Fibroblast of skin of scalp (primary cell): ENCODE measurements at places on chromosomes 4 and X.

- DNase-seq = no peak
These were observed 48.0 kb upstream of the MYOZ2 start for GRCh38 chr4:119087656-119088055.

DNA sequence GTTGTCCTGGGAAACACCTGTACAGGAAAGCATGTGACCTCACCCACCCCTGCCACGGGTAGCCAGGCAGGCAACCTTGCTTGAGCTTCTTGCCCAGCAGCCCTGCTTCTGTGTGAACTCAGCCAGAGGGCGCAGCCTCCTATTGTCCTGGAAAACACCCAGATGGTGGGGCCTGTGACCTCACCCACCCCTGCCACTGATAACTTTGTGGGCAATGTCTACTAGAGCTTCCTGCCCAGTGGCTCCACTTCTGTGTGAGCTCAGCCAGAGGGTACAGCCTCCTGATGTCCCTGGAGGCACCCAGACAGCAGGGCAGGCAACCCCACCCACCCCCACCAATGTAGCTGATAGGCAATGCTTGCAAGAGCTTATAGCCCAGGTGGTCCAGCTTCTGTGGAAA is 146.3 kb downstream of the DTHD1 start:
- no peak for DNase-seq

DNA sequence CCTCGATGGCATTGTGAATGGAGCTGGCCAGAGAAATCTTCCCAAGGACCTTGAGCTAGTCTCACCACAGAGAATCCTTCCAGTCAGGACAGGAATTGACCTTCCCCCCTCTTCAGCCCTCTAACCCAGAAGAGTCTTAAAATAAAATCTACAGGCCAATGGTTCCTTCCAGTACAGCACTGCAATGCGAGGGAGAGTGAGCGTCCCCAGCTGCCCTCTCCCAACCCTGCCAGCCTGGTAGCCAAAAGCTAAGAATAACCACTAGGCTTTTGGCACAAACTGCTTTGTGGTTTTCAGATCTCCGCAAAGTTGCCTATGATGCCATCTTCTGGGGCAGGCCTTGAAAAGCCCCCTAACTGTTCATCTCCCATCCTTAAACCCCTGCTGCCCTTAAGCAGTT is 175.1 kb downstream of the AR start:
- DNase-seq = no peak

- DNase-seq = peak; percentile 25
These were observed 33.6 kb upstream of the TBC1D9 start for GRCh38 chr4:140789759-140790158.

- DNase-seq = no peak
These were observed 34.3 kb downstream of the MECP2 start for GRCh38 chrX:154063234-154063633.

- DNase-seq = no peak
These were observed 292.6 kb downstream of the FBXO8 start for GRCh38 chr4:173990869-173991210.

GRCh38 chr4:15470128-15470475 is 420 bp downstream of the CC2D2A start:
- no peak for DNase-seq

DNA sequence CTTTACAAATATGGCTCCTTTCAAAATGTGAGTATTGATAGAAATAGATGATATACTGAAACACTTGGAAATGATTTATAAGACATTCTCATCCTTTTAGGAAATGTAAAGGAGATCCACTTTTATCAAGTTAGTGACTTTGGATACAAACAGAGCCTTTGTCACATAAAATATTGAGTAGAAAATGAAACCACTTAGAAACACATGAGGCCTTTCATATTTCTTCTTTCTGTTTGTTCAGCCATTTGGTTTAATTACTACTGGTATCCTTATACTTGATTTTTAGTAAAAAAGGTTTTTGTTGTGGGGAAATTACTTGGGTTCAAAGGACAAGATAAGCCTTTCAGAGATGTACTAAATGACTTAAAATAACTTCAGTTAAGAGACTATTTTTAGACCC is 4.1 kb downstream of the STOX2 start:
- DNase-seq = no peak

DNA sequence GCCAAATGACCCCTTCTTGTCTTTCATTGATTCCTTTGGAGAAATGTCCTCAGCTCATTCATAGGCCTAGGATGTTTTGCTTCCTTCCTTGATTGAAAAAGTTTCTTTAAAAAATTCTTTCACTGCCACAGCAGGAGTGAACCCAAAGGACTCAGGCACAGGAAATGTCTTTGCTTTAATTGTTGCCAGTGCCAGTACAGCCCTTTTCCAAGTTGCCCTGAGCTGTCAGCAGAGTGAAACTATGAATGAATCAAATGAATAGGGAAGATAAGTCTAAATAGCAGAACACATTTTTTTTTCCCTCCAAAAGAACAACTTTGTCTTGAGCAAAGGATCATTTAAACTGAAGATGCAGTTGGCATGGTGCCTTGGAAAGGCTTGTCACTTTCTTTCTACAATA is 63.8 kb upstream of the SLC4A4 start:
- no peak for DNase-seq

DNA sequence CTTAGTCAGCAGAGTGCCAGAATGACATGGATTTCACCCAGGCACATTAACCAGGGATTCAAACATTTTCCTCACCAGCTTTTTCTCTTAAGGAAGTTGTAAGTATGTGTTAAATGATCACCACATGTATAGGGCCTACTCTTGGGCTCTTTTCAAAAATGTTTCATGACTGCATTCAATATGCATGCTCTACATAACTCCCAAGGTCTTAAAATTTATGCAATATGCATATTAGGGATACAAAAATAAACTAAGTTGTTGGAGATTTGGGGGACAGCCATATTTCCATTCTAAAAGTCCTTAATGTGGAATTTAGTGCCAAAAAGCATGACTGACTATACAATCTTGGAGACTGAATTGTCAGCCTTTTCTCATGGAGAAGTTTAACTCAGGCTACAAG is 25.0 kb upstream of the TRPC5OS start:
- peak; percentile 20 for DNase-seq

- DNase-seq = peak; percentile 71
These were observed 53.6 kb downstream of the PAQR3 start for GRCh38 chr4:78885598-78885997.

GRCh38 chrX:104310090-104310489 is 55.4 kb upstream of the ESX1 start:
- peak; percentile 33 for DNase-seq
